ENCODE measurements at places on chromosomes 16 and 17. TPM values are rescaled to one million over a fixed set of nuclear protein-coding genes. Genes with fewer than 3 reads are reported as not detected.

Gene CRYBA1
- total RNA-seq, result not detected

Gene MATCAP1
- total RNA-seq, result 41.4 TPM

Gene SOST
- not detected for total RNA-seq

Gene HSD17B1
- total RNA-seq, result 0.91 TPM

Gene GRB7
- 127 TPM for total RNA-seq

Data from HT-29 (cell line).